Stimulated activated CD8-positive, alpha-beta memory T cell treated with anti-CD3 and anti-CD28 coated beads, Interleukin-2, amount 100 ng/mL, for 1 hour (primary cell): ENCODE measurements at places on chromosomes 1 and 21.

- DNase-seq, result no peak
Measured at GRCh38 chr1:226901421-226901820, 31.0 kb downstream of the PSEN2 start.

DNA sequence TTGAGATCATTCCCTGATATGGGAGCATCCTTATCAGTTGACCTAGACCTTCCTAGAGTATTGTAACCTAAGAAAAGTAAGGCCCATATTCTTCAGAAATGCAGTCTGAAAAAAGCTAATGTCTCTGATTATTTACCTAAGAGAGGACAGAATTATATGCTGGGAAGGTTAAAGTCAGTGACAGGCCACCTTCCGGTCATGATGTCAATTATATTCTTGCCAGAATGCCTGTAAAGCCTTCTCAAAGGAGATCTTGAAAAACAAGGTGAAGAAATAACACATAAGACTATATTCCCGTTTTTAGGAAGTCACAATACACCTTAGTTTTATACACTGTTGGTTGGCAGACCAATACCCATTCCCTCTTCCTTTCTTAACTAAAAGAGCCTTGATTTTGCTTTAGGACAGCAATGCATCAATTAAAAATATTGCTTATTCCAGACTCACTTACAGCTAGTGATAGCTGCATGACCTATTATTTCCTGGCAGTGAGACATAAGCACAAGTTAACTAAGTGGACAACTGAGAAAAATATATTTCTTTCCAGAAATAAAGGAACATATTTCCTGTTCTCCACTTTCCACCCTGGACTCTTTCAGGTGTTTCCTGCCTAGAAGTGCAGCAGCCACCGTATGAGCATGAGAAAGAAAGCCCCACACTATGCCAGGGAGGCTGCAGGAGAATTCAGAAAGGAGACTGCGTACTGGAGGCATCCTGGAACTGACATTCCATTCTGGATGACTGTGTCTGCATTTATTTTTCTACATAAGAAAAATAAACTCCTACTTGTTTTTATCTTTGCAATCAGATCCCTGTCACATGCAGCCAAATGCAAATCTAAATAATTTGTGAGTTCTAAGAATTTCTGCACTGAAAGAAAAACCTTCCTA, 332.9 kb upstream of the PTBP2 start:
- DNase-seq, result no peak

GRCh38 chr21:35244514-35244913, 195.4 kb upstream of the RUNX1 start:
- DNase-seq, result no peak

GRCh38 chr1:30476911-30477459, 246.4 kb downstream of the MATN1 start:
- DNase-seq, result no peak

DNA sequence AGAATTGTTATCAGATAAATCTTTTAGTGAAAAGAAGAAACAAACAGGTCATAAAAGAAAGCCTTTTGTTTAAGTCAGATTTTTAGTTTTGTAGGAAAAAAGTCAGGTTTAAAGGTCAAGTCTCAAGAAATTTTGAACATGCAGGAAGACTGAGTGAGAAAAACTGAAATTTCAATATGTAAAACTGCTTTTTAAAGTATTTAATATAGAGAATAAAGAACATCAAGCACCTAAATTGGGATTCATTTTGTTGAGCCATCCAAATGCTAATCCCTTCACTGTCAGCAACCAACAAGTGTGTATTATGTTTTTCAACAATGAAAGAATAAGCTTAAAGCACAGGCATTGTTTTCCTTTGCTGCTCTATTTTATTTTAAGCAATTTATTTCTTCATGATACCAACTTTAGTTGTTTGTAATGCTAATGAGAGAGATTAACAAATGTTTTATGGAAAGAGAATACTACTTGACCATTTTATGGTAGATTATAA, 114.9 kb upstream of the SERTAD4 start:
- no peak for DNase-seq
